CD8-positive, alpha-beta T cell (primary cell): ENCODE measurements at places on chromosomes 4 and X.
A peak's percentile ranks its signal among the peaks of the same experiment; 100 is the strongest.

DNA sequence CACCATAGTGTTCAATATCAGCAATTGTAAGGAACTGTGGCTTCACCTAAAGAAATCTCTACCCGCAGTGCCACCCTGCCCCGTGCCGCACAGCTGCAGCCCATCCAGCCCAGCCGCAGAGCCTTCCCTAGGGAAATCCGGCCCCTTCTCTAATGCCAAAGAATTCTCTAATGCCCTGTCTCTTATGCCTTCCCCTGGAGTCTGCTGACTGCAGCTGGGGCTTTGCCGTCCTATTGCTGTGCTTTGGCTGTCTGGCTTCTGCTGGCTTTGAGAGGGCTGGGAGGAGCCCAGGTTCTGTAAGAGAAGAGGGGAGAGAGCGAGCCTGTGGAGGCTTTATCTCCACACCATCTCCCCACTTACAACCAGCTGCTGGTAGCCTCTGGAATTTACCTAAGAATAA lies 85.9 kb upstream of the HELT start:
- no peak for DNase-seq

- DNase-seq, result no peak
Measured at GRCh38 chrX:119640731-119641170, 34.5 kb upstream of the NKRF start.

- no peak for DNase-seq
Measured at GRCh38 chrX:37349221-37350033, at the start of gene PRRG1. Gene PRRG1 (plus strand): TSS chrX:37349364. CDS start chrX:37406250, 56,886 bp downstream.

- no peak for DNase-seq
Measured at GRCh38 chrX:143800150-143800549, 79.6 kb upstream of the SPANXN2 start.

GRCh38 chrX:117645639-117646038 lies 471.0 kb downstream of the KLHL13 start:
- no peak for DNase-seq

DNA sequence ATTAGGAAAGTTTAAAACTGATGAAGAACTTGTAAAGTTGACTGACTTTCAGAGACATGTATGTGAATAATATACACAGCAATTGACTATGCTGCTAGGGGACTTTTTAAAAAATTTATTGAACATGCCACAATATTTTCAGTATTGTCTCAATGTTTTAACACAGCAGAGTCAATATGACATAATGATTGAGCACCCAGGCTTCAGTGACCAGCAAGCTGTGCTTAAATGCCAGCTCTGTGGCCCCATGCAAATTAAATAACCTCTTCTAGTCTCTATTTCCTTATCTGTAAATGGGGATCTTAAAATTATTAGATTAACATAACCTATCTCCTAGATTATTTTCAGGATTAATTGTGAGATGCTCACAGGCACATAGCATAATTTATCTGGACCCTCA lies 56.8 kb upstream of the TXK start:
- no peak for DNase-seq

GRCh38 chr4:154078504-154079350 lies 289.8 kb upstream of the SFRP2 start:
- DNase-seq, result no peak

GRCh38 chr4:39526765-39527295 lies 409 bp downstream of the UGDH start:
- DNase-seq, result no peak

DNA sequence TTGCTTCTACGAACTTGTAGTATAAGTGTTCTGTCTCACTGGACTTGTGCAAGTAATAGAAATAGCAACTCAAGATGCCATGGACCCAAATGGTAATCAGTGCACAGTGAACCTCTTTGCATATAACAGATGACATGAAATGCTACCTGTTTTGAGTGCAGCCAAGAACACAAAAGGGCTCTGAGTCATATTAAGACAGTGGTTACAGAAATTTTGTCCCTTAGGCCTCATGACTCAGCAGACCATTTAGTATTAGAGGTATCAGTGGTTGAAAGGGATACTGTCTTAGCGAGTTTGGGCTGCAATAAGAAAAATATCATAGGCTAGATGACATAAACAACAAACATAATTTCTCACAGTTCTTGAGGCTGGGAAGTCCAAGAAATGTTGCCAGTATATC lies 502.9 kb upstream of the PCDH10 start:
- DNase-seq, result no peak

GRCh38 chr4:41656572-41657520 lies 91.7 kb downstream of the PHOX2B start:
- no peak for DNase-seq

DNA sequence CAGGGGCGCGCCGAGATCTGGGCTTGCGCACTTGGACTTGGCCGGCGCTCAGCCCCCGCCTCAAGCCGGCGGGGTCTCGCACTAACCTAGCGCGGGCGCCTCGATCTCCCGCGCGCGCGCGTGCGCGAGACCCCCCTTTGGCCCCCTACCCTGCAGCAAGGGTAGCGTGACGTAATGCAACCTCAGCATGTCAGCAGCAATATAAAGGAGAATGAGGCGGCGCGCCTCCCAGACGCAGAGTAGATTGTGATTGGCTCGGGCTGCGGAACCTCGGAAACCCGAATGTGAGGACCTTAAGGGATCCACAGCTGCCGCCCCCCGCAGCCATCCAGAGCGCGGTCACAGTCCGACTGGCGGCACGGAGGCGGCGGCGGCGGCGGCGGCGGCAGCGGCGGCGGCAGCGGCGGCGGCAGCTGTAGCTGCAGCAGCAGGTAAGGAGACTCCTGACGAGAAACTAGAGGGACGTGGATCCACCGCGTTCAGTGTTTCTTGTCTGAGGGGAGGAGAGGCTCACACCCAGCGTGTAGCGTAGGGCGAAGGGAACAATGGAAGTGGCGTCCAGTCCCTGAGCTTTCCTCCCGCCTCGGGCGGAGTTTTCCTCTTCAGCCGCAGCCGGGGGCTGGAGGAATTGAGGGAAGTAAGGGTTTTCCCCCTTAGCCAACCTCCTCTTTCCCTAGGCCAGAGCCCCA lies at the start of the genes SATL1 and ZNF711:
Gene SATL1, minus strand, starts transcription at position 19 of the 689 bp plus-strand sequence. CDS start 134,811 bp downstream, outside the sequence.
Gene ZNF711, plus strand, starts transcription at position 231 of the 689 bp plus-strand sequence. CDS start 3,582 bp downstream, outside the sequence.
- DNase-seq, result peak; percentile 43

DNA sequence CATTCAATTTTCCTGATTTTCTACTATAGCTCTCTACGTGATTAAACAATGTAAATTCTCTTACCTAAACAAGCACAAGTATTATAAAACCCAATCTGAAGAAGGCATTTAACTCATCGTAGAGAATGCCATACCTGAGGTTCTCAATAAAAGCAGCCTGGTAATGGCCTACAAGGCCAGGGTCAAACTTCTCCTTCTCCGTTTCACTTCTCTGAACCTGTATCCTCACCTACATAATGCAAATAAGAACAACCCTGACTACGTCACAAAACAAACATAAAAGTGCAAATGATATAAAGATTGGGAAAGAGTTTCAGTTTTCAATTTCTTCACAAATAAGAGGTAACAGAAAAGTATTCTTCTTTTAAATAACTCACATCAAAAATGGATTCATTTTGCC lies 55.6 kb upstream of the STS start:
- no peak for DNase-seq

- DNase-seq, result no peak
Measured at GRCh38 chr4:144658015-144658567, 12.1 kb downstream of the HHIP start.

DNA sequence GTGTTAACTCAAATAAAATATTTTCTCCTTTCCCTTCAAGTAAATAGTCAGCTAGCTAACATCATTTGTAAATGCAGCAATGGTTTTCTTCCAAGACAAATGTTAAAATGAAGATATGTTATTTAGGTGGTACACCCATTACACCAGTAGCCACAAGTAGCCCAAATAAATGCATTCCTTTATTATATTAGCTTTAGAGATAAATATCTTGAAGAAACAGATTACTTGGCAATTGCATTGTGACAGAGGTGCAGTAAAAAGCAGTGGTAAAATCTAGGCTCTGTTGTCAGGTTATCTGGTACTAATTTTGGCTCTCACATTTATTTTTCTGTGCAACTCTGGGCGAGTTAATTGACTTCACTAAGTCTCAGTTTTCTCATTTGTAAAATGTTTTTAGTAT lies 193.0 kb downstream of the NAA11 start:
- no peak for DNase-seq

GRCh38 chrX:867502-867901 lies 236.9 kb downstream of the SHOX start:
- DNase-seq, result no peak

DNA sequence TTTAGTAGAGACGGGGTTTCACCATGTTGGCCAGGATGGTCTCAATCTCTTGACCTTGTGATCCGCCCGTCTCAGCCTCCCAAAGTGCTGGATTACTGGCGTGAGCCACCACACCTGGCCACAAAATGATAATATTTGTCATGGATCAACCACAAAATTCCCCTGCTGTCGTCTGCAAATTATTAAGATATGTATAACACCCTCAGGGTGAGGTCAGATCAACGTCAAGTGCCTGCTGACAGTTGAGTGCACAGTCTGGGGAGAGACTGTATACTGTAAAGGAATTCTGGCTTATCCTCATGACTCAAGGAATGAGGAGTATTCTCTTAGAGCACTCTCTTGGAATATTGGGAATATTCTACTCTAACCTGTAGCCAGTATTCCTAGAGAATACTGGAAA lies 11.2 kb downstream of the EPGN start:
- DNase-seq, result no peak

DNA sequence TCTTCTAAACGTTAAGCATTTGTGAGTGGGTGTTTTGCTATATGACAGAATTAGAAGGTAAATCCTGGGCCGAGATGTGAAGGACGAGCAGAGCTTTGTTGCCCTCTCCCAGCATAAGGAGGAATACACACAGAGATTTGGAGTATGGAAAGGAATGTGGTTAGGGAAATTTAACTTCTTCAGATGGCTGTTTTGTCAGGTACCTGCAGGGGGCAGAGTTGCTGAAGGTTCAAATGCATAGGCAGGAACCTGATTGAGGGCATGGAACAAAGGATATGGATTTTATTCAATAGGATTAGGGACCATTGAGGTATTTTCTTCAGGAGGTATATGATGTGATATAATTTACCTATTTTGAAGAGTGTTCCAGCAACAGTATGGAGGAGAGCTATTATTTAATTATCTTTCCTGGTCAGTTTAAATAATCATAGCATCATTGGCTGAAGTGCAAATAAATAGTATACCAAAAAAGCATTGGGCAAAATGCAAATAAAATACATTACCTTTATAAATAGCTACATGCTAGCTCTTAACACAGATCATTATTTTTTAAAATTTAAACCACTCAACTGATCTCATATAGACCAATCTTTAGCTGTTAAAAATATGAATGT lies 143.6 kb downstream of the SLIT2 start:
- DNase-seq, result peak; percentile 12

GRCh38 chr4:98518559-98519267 lies 139.7 kb downstream of the TSPAN5 start:
- DNase-seq, result no peak

- no peak for DNase-seq
Measured at GRCh38 chr4:7903791-7904516, 35.7 kb downstream of the AFAP1 start.

DNA sequence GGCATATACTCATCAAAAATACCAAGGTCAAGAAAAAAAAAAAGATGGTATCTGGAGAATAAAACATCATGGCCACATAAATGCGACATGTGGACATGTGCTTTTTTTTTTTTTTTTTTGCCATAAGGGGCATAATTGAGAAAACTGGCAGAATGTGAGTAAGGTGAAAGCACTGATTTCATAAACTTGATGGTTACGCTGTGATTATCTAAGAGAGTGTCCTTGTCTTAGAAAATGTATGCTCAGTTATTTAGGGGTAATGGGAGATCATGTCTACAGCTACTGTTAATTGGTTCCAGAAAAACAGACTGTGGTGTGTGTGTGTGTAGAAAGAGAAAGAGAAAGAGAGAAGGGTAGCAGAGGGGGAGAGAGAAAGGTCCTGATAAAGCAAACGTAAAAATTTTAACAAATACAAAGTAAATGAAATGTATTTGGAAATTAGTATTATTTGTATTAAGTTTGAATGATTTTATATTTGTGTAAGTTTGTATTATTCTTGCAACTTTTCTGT lies 8.1 kb downstream of the DNAJB14 start:
- DNase-seq, result no peak

GRCh38 chrX:77597090-77597489 lies 149.9 kb downstream of the FGF16 start:
- no peak for DNase-seq

- DNase-seq, result no peak
Measured at GRCh38 chr4:62940229-62940628, 1469.0 kb downstream of the TECRL start.

GRCh38 chr4:61225656-61226055 lies 25.5 kb downstream of the ADGRL3 start:
- DNase-seq, result no peak

DNA sequence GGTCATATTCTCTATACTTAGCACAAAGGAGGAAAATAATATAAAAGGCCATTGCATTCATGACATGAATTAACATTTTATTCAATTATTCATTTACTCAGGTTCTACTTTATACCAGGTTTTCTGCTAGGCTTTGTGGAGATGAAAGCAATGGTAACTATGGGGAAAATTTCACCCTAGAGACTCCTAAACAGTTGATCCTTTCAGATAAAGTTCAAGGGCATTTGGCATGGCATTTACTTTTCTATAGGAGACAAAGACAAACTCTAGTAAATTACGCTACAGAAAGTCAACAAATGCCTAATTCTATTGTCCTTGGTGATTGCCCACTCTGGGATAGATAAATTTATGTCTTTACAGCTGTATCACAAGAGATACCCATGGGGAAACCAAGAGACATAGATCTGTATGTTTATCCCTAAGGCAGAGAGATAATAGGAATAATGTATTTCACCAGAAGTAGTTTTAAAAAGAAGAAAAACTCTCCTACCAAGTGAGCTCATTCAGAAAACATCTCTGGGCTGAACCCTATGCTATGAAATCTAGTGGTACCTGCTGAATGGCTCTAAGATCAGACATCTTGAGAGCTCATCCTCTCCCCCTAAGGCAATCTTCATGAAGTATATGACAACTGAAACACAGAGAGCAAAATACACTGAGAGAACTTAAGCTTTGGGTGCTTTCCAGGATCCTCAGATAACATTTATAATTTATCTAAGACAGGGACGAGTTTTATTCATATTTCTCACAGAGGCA lies 316.7 kb downstream of the ANTXR2 start:
- no peak for DNase-seq

- DNase-seq, result no peak
Measured at GRCh38 chr4:144461906-144462305, 184.1 kb upstream of the HHIP start.

DNA sequence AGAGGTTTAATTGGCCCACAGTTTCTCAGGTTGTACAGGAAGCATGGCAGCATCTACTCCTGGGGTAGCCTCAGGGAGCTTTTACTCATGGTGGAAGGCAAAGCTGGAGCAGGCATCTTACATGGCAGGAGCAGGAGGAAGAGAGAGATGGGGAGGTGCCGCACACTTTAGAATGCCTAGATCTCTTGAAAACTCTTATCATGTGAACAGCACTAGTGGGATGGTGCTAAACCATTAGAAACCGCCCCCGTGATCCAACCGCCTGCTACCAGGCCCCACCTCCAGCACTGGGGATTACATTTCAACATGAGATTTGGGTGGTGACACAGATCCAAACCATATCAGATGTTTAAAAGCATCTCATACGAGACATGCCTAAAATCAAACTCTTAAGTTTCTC lies 41.6 kb upstream of the SCOC start:
- no peak for DNase-seq

GRCh38 chr4:10253765-10254164 lies 137.2 kb upstream of the WDR1 start:
- DNase-seq, result no peak
